Fibroblast of lung (primary cell): ENCODE measurements at places on chromosomes 5 and 9.

- no peak for DNase-seq
Observed at GRCh38 chr5:62974623-62975022, 396.0 kb downstream of the LRRC70 start.

DNA sequence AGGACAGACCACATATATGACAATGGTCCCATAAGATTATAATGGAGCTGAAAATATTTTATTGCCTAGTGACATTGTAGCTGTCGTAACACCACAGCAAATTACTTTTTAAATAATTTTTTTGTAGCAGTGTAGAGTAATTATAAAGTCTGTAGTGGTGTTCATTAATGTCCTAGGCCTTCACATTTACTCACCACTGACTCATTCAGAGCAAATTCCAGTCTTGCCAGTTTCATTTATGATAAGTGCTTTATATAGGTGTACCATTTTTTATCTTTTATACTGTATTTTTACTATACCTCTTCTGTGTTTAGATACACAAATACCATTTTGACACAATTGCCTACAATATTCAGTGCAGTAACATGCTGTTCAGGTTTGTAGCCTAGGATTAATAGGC lies 67.6 kb downstream of the TLE4 start:
- peak; percentile 53 for DNase-seq

DNA sequence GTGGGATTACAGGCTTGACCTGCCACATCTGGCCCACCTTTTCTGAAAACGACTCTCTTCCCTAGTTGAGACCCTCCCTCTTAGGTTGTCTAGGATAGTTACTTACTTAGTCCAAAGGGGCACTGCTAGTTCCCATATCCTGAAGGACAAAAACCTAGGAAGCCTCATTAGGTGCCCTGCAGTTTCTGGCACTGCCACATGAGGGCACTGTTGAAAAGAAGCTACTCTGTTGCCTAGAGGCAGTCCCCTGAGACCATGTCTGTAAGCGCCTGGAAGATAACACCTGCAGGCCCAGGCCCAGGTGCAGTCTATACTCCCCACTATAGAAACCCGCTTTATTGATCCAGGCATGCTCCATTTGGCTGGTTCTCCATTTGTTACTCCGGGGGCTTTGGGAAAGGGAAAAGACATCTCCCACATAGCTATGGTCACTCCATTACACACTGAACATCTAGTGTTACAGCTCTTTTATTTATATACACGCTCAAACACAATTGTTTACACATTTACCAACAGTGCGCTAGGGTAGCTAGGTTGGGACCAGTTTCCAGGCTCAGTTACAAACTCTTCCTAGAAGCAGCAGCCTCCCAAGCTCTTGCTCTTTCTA lies 73.4 kb upstream of the PPARGC1B start:
- DNase-seq = no peak

GRCh38 chr5:135644816-135645215 lies 66.0 kb upstream of the CXCL14 start:
- no peak for DNase-seq

GRCh38 chr5:126852091-126852571 lies 75.2 kb downstream of the LMNB1 start:
- DNase-seq = no peak

- no peak for DNase-seq
Observed at GRCh38 chr5:95583992-95584391, 29.1 kb downstream of the ARSK start.

DNA sequence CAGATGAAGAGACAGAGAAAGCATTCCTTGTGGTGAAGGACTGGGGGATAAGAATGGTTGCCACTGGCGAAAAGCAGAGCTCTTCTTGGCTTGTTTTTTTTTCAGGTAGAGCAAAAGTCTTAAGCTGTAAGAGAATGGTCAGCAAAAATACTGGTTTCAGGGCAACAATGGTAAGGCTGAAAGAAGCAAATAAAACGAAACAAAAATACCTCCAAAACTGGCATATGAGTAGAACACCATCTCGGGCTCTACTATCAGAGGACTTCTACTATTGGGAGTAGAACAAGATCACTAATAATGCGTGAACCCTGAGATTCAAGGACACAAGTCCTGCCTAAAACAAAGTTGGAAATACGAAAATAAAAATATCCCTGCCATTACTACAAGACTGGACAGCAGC lies 1823.2 kb upstream of the CDH6 start:
- DNase-seq = no peak

DNA sequence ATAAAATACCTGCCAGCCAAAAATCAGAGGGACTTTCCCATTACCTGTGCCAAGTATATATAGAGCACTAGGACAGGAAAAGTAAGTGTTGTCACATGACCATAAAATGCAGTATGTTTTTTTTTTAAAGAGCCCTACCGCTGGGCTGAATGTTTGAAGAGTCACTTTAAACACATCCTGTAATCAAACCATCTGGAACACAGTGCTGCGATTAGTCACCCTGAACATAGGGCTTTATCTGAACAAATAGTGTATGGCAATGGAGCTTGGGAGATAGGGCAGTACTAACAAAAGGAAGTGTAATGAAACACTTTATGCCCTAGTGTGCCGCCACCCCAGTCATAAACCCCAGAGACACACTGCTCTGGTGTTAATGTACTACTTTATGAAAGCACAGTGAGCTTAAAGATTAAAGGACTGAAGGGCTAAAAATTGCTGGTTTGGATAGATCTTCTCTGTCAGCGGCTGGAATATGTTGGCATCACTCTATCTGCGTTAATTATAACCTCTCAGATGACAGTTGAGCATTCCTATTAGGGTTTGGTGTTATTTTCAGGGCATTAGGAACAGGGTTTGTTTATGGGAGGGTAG lies 90.4 kb downstream of the ZNF608 start:
- peak; percentile 93 for DNase-seq

- DNase-seq = peak; percentile 81
Observed at GRCh38 chr5:98769210-98769958, 4.1 kb upstream of the RGMB start.

DNA sequence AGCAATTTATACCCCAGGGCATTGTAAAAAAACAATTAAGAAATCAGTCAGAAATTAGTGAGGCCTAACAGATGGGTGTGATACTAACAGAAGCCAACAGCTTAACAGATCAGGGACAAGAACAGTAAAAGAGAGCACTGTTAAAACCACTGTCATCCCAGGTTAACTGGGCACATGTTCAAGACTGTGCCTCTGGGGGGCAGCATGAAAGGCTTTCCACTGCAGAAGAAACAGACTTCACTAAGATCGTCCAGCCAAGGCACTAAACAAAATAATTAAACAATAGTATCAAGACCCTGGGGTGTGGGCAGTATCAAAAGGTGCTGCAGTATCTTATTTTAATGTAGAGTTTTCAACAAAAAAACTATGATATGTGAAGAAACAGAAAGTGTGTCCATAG lies 43.5 kb downstream of the FBN2 start:
- no peak for DNase-seq

DNA sequence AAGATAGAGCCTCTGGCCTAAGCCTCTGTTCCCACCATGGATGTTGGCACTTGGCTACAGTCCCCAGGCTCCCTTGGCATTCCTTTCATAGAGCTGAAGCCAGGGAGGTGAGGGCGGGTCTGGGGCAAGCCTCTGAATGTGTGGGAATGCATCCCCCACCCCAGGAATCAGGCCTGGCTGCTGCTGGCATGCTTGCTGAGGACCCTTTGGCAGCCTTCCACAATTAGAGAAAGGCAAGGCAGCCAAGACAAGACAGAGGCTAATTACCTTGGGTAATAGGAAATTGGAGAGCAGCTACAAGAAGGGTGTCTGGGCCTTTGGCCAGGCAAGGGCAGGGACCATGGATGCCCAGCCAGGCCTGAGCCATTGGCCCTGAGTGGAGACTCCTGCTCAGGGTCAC lies 204.4 kb upstream of the TRIM32 start:
- peak; percentile 48 for DNase-seq

GRCh38 chr5:4083591-4084337 lies 488.1 kb downstream of the IRX1 start:
- no peak for DNase-seq

DNA sequence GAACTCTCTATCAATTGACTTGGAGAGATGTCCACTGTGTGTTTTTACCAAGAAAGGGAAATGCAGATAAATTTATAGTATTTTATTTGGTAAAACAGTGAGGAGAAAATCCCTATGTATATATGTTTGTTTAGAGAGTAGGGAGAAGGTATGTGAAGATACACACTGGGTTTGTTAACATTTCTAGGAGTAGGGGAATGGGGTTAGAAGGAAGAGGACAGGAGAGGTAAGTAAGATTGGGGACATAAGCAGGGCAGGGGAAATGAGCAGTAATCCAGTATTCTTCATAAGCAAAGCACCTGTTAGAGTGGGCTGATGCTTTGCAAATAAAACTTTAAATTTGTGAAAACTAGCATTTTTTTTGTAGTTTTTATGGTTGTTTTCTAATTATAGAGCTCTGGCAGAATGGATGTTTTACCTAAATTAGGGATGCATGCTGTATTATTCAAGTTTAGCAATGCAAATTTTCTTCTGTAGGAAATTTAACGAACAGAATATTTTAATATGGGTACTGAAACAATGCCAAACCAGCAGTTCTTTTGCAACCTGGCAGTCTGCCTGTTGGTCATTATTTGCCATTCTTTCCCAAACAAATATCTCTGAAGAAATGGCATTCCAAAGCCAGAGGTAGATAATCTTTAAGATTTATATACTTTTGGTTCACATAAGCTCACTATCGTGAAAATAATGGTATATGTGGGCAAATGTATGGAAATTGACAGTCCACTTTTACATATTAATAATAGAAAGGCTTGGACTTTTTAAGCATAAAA lies 19.4 kb upstream of the DCP2 start:
- DNase-seq = no peak

- DNase-seq = no peak
Observed at GRCh38 chr9:129410226-129410625, 210.7 kb downstream of the C9orf50 start.
